ENCODE measurements at places on chromosomes 4 and X. TPM values are rescaled to one million over a fixed set of nuclear protein-coding genes. Genes with fewer than 3 reads are reported as not detected.
A peak's percentile ranks its signal among the peaks of the same experiment; 100 is the strongest.

DNA sequence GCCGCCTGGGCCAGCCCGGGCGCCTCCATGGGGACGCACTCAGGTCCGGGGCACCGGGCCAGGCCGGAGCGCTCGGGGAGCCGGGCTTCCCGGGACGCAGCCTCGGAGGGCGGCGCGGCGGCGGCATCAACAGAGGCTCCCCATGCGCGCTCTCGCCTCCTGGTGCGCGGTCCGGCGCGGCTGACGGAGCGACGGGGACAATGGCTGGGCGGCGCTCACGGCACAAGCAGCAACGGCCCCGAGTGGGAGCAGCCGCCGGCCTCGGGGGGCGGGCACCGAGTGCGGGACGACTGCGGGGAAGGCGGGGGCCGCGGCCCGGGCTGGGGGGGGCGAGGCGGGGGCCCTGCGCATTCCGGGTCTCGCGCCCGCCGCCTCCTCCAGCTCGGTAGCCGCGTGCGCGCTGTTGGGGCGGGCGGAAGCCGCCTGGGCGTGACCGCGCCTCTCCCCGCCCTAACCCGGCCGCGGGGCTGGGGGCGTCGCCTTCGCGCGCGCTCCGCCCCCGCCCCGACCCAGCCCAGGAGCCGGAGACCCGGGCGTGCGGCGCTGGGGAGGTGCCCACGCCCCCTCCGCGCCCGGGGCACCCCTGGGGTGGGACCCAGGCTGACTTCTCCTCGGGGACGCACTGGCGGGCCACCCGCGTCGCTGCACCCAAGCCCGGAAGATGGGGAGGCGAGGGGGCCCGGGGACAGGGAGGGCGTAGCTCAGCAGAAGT lies at the start of gene PRKX:
Gene PRKX (minus strand): TSS at position 425 of the 712 bp plus-strand sequence. CDS start 396 bp downstream, at position 29.
- peak; percentile 88 for DNase-seq

GRCh38 chr4:80239480-80240150 lies 26.8 kb upstream of the FGF5 start:
- DNase-seq = no peak

Gene EFHC2
- 0.94 TPM for total RNA-seq

DNA sequence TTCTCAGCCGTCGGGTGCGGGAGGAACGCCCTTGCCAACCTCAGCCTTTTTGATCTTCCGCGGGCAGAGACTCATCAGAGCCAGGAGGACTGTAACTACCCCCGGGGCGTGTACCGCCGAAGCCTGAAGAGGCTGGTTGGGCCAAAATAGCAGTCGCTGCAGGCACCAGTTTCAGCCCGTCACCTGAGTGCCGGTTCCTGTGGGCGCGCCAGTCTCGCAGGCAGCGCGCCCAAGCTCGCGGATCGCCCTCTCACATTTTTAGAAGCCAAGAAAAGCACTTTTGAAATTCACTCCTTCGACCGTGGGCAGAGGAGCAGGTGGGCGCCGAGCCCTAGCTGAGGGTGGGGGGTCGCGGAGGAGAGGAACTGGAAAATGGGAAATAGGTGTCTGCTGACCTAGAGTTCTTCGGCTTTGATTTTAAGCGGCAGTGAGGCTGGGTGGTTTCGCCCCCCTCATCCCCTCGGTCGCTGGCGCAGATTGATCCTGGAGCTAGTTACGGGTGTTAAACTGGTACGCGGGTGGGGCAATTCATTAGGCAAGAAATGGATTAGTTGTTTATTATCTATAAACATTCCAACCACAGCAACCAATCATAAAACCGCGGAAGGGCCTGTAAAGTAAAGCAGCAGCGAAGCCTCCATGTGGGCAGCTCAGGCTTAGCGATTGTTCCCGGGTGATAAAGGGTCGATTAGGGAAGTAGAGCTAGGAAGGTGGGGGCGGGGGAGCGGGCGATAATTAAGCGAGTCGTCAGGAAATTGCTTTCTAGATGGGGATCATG lies 69.2 kb downstream of the FBXO8 start:
- peak; percentile 30 for DNase-seq

DNA sequence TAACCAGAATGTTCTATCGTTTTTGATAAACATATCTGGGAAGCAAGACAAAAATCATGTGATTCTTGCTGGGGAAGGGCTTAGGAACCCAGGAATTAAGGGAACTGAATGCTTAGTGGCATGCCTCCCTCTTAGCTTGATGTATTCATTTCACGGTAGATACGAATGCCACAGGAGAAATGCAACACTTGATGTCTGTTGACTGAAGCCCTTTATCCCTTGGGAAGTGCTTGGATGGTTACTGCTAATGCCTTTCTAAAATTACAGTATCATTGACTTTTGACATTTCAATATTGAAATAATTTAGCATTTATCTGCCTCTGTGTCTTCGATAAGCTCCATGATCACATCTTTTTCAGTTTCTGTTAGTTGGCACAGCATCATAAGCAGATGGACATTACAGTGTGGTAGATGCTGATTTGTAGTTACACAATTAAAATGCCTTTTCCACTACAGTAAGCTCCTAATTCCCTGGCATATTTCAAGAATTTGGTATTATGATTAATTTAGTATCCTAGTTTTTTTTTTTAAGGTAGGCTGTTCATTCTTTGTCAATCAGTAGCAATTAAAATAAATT lies 226.7 kb downstream of the ARHGAP10 start:
- no peak for DNase-seq

DNA sequence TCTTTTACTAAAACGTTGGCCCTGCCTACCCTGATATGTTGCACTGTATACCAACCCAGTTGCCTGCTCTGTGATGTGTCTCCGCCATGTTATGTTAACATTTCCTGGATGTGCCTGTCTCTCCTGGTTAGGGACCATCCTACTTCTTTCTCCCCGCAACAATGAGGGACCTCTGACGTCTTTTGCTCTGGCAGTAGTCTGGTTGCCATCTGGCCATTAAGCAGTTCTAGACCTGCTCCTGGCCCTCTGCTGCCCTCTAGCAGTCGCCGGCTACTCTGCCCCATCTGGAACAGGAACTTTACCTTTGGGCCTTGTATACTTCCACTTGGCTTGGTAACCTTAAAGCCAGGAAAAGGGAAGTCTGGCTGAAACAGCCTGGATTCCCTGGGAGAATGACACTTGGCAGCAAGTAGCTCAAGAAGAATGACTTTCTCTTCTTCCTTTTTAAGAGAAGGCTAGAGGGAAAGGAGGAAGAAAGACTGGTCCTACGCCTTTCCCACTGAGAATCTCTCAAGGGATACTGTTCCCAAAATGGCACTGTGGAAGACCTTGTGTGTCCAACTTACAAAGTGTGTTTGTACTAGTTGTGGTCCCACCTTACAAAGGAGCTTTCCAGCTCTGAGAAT lies 63.5 kb downstream of the GPC3 start:
- no peak for DNase-seq

Gene DMP1
- total RNA-seq = not detected

GRCh38 chr4:186669159-186669731 lies 54.4 kb downstream of the FAT1 start:
- DNase-seq = no peak

Gene VSIG1
- 46.2 TPM for total RNA-seq

DNA sequence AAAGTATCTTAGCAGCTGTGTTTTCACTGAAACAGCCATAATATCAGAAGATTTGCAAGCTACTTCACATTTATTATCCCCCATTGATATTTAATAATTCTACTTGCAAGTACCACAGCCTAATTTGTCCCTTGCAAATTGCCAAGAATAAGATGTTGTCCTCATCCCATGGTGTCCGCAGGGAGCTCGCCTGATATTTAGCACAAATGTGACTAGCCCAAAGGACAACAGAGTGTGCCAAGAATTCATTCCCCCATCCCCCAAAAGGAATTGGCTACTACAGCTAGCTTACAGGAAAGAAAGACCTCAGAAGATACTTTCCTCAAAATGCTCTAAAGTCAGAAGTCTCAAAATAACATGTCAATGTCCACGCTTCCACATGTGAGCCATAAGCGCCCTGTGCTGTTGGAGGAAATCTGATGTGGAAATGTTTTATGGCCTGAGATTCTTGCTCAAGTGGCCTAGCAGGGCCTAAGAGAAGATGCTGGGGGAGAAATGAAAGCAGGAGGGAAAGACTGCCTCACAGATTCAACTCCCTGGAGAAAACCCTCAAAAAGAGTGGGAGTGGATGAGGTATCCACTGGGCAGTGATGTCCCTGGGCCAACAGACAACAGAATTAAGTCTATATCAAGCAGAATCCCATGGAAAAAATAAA lies 111.4 kb downstream of the SH3KBP1 start:
- no peak for DNase-seq

DNA sequence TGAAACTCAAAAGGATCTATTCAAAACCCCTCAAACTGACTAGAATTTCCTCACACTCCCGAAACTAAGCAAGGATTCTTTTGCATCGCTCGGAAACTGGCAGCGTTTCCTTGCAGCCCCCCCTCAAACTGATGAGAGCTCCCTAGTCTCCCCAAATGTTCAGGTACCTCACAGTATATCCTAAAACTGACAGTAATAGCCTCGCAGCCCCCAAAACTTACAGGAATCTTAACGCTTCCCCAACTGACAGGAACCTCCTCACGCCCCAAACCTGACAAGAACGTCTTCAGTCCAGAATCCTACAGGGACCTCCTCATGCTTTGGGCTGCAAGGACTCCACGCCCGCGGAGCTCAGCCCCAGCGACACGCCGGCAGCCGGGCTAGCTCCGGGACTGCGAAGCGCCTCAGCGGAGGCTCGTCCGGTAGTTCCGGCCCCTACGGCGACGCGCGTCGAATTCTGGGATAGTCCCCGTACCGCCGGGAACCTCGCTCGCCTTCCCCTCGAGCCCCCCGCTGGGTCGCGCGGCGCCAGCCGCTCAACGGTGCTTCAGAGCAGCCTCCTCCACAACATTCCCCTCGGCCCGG lies 640 bp downstream of the PHF8 start:
- DNase-seq = no peak

- DNase-seq = no peak
Observed at GRCh38 chrX:111129921-111130320, 33.9 kb downstream of the PAK3 start.

DNA sequence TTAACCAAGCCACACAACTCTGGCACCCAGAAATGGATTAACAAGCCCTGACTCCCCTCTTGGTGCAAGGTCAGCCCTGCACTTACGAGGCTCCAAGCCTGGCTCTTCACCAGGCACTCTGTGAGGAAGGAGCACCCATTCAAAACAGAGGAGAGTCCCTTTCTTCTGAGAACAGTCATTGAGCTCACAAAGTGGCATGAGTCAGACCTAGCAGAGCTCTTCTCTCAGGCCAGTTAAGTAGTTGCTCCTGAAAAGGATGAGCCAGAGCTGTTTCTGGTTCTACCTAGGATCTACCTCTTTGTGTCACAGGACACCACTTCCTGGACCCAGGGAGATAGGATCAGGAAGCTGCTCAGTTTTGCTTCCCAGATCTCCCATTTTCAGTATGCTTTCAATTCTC lies 48.2 kb downstream of the EVC2 start:
- no peak for DNase-seq

GRCh38 chrX:46279925-46280313 lies 265.3 kb downstream of the ZNF674 start:
- DNase-seq = no peak

Gene RAI2
- 1.4 TPM for total RNA-seq

DNA sequence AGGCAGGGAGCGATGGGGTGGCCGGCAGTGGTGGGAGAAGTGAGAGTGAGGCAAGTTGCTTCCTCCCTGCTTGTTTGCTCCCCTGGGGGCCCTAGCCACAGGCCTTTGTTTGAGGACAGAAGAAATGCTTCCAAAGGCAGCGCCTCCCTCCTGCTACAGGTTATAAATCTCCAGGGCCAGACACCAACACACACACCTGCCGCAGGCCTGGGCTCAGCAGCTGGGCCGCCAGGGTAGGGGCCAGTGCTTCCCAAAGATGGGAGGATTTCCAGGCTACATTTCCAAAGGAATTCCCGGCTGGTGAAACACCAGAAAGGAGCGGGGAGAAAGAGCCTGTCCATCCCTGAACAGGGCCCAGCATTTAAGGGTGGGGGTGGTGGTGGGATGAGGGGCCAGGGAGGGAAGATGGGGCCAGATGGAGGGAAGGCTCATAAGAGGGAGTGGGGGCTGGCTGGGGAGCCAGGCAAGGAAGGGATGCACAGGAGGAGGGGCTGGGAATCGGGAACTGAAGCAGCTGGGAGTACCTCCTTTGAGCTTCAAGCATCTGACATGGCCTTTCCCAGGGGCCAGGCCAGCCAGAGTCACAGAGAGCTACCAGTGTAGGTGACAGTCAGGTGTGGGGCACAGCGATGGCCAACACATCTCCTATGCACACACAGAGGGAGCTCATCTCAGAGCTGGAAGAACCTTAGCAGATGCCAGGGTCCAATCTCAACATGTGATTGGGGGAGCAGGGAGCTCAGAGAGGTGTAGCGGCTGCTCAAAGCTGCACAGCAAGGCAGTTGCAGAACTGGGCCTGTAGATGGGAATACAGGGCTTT lies 143.9 kb downstream of the PJA1 start:
- no peak for DNase-seq

Gene CHRNA9
- not detected for total RNA-seq

DNA sequence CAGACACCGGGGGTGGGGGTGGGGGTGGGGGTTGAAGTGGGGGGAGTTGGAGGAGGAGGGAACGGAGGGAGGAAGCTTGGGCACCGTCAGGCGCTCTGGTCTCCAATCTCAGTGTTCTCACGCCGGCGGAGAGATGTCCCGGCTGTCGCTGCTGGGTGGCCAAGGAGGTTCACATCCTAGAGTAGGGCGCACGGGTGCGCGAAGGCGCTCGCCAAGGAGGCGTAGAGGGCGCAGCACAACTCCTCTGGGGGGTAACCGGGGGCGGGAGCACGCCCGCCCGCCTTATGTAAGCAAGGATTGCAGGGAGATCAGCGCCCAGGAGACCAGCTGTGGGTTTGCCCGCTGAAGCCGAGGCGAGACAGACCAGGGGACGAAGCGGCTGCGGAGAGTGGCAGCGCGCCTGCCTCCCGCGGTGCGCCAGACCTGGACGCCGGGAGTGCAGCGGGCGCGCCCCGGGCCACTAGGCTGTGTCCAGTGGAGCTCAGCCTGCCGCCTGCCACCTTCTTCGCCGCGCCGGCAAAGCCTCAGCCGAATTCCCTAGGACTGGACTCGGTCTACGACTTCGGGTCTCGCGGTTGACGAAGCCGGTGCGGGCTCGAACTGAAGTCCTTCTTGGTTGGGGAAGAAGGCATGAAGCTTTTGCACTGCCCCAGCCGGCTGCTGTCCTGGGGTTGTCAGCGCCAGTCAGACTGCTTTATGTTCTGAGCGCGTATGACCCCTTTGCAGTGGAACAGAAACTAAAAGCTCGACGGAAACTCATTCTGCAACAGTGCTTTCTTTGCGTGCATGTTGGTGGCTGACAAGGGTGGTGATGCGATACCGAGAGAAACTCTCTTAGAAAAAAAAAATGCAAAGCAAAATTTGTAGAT lies 707 bp upstream of the UNC5C start:
- DNase-seq = no peak

DNA sequence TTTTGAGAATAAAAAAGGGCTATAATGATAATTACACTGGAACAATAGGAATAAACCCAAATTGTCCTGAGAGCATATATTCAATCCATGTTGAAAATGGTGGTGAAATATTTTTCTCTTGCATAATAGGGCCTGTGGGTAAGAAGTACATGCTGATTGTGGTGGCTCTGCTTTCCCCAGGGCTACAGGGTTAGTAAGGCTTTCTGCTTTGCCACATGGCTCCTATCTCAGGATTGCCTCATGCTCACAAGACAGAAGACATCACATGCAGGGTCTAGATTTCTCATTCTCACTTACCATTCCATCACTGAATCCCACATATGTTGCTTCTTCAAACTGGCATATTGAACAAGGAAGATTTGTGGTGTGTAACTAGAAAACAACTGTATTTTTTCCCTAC lies 12.4 kb upstream of the VEGFC start:
- DNase-seq = no peak
